ENCODE measurements at places on chromosomes 3 and 15.

DNA sequence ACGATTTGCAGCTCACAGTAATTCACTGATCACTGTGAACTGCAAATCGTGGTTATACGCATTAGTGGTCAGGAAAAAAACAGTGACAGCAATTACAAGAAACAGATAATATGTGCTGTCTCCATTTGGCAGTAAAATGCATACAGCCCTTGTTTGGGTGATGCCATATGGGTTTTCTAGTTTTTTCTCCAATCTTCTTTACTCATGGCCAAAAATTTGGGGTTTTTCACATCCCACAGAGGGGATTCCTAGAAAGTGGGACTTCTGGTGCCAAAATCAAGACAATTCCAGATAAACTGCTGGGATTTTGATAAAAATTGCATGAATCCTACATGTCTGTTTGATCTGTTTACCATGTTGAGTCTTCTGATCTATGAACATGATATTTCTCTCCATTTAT lies 15.6 kb downstream of the NDN start:
- no peak for DNase-seq

- DNase-seq = no peak
These were observed 151.9 kb upstream of the TLE3 start for GRCh38 chr15:70249616-70250015.

GRCh38 chr15:62647202-62647842 lies 395.2 kb upstream of the TPM1 start:
- no peak for DNase-seq

GRCh38 chr3:21446027-21446426 lies 305.0 kb downstream of the ZNF385D start:
- no peak for DNase-seq

DNA sequence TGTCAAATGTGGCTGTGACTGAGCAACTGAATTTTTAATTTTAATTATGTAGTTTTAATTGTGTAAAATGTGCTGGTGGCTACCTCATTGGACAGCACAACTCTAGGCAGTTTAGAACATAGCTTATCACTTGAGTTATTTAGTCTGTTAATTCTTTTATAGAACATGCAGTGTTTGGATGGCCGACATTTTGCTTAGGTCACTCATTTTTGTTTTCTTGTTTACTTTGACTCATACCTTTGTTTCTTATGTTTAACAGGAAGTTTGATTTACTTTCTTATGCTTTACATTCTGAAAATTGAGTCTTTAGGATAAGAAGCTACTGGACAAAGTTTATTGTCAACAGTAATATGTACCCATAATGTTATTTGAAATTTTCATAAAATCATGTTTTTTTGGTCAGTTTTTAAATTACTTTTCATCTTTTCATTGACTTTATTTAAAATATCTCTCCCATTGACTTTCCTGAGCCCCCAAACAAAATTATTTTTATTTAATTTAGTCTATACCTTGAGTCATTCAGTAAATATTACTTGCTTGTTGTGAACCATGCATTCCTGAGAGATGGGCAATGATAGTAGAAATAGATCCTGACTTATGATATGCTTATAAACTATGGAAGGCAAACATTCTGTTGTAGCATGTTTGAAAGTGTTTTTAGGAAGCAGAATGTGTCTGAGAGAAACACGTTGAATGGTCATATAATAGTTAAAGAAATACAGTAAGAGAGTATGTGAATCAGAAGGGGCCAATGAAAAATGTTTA lies 60.6 kb downstream of the TCF12 start:
- no peak for DNase-seq

DNA sequence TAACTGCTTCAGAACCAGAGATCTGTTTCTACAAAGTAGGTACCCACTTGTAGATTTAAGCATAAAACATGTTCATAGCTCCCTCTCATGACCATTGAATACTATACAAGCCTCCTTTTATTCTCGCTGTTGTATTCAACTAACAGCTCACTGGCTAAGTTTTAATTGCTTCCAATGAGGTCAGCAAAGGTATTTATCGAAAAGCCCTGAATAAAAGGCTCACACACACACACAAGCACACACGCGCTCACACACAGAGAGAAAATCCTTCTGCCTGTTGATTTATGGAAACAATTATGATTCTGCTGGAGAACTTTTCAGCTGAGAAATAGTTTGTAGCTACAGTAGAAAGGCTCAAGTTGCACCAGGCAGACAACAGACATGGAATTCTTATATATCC lies at the start of gene FGF7:
TSS of gene FGF7 (plus strand) at position 222 of the 400 bp plus-strand sequence. CDS start 1,056 bp downstream, outside the sequence.
- no peak for DNase-seq

GRCh38 chr3:157134620-157135191 lies 25.2 kb downstream of the CCNL1 start:
- no peak for DNase-seq

GRCh38 chr3:76131396-76132153 lies 346.2 kb upstream of the ZNF717 start:
- no peak for DNase-seq

DNA sequence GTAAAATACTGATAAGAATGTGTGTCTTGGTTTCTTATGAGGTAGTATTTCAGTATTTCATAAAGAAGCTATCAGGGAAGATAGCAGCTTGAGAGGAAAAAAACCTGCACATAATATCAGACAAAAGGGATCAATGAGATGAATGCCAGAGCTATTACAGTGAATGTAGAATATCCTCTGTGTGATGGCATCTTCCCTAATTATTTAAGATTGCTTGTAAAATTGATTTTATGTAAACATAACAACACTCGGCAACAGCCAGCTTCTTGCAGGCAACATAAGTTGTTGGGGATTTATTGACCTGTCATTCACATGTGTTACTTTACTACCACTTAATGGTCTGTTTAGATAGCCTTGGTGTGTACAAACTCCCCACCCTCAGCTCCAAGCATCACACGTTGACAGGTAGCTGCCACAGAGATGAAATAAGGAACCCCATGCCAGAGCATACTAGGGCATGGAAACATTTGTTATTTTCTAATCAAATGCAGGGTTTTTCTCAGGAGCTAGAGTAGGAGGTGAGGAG lies 49.2 kb upstream of the RARB start:
- no peak for DNase-seq

DNA sequence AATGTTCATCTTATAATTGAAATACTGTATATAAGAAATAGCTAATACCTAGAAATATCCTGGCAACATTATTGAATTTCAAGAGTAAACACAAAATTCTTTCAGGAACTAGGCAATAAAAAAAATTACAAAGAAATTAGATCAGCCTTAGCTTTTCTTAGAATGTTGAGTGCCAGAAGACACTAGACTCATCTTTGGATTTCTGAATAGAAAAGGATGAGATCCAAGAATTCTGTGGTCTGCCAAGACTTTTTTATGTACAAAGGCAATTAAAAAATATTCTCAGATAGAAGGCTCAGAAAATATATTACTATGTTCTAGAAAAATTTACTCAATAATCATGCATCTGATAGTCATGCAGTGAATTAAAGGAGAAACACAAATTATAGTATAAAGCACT lies 294.5 kb upstream of the CDIN1 start:
- DNase-seq = no peak

GRCh38 chr3:150547045-150547741 lies 606 bp downstream of the EIF2A start:
- DNase-seq = no peak

DNA sequence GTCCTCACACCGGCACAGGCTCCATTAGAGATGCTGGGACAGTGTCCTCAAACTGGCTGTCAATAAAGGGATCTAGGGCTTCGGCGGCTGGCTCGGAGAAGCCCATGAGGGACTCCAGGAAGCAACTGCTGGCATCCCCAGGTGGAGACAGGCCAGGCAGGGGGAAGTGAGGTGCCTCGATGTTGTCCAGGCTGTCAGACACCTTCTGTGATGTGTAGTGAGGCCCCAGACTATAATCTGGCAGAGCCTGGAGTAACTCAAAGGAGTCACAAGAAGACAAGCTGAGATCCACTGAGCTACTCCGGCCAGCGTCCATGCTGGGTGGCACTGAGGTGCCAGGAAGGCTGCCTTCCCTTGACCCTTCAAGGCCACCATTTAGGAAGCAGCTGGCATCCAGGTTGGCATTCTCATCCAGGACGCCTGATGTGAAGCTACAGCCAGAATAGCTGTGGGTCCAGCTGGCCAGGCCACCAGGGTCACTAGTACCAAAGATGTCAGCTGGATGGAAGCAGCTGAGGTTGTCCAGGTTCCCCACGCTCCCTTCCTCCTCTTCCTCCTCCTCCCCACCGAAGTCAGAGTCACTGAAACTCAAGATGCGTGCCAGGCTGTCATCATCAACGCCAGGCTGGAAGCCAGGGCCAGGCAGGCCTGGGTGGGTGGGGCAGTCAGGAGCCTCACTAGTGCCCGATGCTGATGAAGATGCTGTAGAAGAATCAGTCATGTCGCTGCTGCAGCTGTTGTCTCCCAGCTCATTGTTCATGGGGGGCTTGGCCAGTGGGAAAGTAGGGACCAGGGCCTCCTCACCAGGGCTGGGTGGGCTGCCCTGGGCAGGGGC lies 10.1 kb downstream of the CSRNP1 start:
- no peak for DNase-seq

- no peak for DNase-seq
These were observed 133.9 kb downstream of the LRRC28 start for GRCh38 chr15:99385005-99385669.

DNA sequence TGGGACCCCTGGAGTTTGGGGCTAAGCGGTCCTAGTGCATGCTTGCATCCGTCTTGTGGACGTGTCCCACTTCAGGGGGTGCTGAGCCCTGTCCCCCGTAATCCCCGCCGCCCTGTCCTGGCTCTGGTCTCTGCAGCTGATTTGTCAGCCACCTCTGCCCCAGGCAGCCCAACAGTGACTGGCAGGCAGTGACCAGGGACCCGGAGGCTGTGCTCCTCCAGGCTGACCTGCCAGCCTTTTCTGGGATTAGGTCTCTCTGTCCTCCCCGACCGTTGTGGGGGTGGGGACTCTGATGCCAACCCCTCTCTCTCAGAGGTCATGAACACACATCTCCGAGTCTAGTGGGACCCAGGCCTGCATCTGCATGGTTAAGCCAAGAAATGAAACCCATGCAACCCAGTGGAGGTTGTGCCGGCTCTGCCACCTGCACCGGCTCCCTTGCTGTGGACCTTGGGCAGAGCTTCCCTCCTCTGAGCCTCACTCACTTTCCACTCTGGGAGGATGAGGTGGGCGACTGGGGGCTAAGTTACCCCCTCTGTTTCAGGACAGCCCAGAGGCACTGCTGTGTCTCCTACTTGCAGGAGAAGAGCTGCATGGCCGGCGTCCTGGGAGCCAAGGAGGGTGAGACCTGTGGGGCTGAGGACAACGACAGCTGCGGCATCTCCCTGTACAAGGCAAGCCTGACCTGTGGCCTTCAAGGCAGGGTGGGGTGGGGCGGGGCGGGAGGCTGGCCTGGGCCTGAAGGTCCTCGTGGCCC lies 60.2 kb downstream of the FBLN2 start:
- DNase-seq = no peak

- DNase-seq = no peak
These were observed 34.8 kb upstream of the CEMIP start for GRCh38 chr15:80744415-80744814.

- DNase-seq = no peak
These were observed 80.6 kb downstream of the OXSM start for GRCh38 chr3:25870452-25870851.

DNA sequence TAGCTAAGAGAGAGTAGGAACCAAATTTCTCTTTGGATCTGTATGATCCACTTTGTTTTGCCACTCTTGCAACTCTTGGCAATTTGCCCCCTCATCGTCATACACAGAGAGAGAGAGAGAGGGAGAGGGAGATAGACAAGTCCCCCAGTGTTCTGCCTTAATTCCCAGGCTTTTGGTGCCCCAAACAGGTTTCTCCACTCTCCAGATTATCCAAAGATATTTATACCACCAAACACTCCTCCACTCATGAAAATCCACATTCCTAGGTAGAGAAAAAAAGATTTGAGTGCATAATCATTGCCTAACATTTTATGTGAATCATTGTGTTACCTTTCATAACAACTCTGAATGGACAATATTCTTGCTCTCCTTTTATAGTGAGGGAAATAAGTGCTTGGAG lies 15.3 kb downstream of the ACP3 start:
- no peak for DNase-seq

GRCh38 chr15:62052713-62053112 lies 7.5 kb downstream of the VPS13C start:
- DNase-seq = no peak

DNA sequence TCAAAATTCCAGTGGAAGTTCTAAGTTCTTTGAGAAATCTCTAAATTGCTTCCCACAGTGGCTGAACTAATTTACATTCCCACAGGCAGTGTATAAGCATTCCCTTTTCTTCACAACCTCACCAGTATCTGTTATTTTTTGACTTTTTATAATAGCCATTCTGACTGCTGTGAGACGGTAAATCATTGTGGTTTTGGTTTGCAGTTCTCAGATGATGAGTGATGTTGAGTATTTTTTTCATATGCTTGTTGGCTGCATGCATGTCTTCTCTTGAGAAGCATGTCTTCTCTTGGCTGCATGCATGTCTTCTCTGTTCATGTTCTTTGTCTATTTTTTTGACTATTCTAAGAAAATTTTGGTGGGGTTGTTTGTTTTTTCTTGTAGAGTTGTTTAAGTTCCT lies 499.6 kb upstream of the CCDC54 start:
- DNase-seq = no peak

DNA sequence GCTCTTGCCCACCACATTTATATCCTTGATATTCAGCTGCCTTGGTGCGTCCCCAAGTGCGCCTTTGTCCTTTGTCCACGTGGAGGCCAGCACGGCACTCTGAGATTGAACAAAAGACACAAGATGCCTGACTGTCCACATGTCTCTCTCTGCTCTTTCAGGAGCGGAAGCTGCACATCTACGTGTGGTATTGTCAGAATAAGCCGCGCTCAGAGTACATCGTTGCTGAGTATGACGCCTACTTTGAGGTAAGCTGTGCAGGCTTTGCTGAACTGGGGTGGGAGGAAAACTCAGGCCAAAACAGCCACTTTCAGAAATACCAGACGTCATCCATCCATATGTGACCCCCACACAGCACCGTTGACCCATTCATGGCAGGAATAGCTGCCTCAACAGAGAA lies 72.0 kb upstream of the UMPS start:
- DNase-seq = no peak

GRCh38 chr3:43178891-43179366 lies 73.0 kb upstream of the POMGNT2 start:
- DNase-seq = no peak

- no peak for DNase-seq
These were observed 37.9 kb downstream of the CPA3 start for GRCh38 chr3:148903022-148903442.

GRCh38 chr3:179181993-179182551 lies 33.9 kb downstream of the PIK3CA start:
- DNase-seq = no peak

- DNase-seq = no peak
These were observed 85.6 kb upstream of the IQSEC1 start for GRCh38 chr3:13158871-13159270.

- no peak for DNase-seq
These were observed 165.7 kb upstream of the TSC22D2 start for GRCh38 chr3:150242220-150242936.

- DNase-seq = no peak
These were observed 21.6 kb upstream of the SLC6A20 start for GRCh38 chr3:45817831-45818522.

DNA sequence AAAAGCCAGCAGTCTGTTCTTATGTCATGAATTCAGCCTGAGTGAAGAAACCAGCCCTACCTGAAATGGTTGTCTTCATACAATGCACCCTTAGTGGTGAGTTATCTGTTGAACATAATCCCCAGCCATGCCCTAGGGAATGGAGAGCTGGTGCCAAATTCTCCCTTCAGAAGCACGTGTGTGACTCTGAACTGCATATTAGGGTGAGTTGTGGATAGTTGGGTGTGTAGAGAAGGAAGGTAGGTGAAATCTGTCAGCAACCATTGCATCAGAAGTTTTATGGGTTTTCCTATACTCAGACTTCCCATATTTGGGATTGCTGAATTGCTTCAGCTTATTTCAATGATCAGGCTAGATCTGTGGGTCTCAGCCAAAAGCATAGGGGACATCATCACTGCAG lies 46.5 kb upstream of the TP63 start:
- DNase-seq = no peak

Data from activated CD8-positive, alpha-beta memory T cell treated with anti-CD3 and anti-CD28 coated beads for 48 hours (primary cell).